ENCODE measurements at places on chromosomes 6 and 20.

- DNase-seq: no peak
These were observed 202.2 kb downstream of the ATXN1 start for GRCh38 chr6:16559071-16559470.

- no peak for DNase-seq
These were observed 232.8 kb upstream of the EXOC2 start for GRCh38 chr6:925656-926213.

GRCh38 chr6:138538390-138539031, 39.2 kb upstream of the NHSL1 start:
- DNase-seq: no peak

DNA sequence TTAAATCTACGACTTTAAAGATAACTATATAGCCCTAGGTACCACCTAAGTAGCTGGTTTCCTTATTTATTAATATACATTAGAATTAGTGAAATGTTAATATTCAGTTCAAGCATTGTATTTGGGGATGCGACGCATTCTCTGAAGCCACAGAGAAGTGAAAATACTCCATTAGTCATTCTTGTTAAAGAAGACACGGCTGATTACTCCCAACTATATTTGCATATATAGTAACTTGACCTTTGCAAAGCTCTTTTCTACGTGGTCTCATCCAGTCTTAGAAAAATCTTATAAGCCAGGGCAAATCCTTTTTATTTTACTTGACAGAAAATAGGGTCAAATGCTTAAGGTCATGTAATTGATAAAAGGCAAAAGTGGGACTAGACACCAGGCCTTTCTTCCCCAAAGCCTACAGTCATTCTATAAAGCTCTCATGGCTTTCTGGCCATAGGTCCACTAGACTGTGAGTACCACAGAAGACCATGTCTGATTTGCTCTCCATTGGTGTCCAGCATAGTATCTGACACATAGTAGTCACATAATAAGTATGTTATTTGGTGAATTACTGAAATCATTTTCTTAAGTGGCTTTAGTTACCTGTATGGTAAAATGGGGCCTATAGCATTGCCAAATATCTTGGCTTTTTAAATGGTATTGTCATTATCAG, 11.3 kb downstream of the ZHX3 start:
- DNase-seq: no peak

Measured in NCI-H510A treated with DMSO at 0.1 percent for 48 hours (cell line).